ENCODE measurements at places on chromosomes 7 and 10. TPM values are rescaled to one million over a fixed set of nuclear protein-coding genes. Genes with fewer than 3 reads are reported as not detected.

DNA sequence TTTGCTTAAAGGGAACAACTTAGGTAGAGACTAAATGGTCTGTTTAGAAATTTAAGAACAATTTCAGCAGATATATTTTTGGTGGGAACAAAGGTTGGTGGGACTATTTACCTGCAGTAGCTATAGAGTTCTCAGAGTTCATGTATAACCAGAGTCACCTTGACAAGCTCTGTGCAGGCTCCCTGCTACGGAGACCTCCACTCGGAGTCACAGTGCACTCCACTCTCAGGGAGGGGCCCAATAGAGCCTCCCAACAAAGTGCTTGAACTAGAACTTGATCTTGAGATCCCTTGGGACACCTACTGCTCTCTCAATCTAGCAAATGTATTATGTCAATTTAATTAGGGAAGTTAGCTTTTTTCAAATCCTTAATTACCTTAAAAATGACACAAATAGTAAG is 2.3 kb downstream of the MYPN start:
- H3K27me3 ChIP-seq: no peaks in the 10 kb centered on the region
- H3K4me1 ChIP-seq: no peaks in the 10 kb centered on the region
- DNase-seq: no peak
- H3K36me3 ChIP-seq: no peaks in the 10 kb centered on the region
- H3K4me3 ChIP-seq: no peak overlapping the region
- H3K27ac ChIP-seq: no peak overlapping the region

- peaks cover 11% of the 10 kb centered on the region for H3K4me1 ChIP-seq
Measured at GRCh38 chr10:4076983-4077382, 292.0 kb upstream of the KLF6 start.

DNA sequence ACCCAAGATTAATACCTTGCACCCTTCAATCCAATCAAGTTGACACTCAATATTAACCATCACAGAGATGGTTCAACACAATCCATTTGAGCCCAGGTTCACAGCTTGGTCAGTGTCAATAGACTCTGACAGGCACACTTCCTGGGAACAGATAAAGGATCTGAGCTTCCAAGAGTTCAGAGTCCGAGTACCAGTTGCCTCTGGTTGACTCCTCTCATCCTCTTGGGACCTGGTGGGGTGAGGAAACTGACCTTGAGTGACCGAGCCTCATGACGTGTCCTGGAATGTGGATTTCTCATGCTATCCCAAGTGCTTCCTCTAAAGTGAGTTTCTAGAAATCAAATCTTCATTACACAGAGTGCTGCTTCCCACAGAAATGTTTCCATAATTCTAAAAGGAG is 162.0 kb downstream of the CYP26A1 start:
- H3K36me3 ChIP-seq: no peaks in the 10 kb centered on the region
- H3K27me3 ChIP-seq: no peaks in the 10 kb centered on the region
- DNase-seq: no peak

DNA sequence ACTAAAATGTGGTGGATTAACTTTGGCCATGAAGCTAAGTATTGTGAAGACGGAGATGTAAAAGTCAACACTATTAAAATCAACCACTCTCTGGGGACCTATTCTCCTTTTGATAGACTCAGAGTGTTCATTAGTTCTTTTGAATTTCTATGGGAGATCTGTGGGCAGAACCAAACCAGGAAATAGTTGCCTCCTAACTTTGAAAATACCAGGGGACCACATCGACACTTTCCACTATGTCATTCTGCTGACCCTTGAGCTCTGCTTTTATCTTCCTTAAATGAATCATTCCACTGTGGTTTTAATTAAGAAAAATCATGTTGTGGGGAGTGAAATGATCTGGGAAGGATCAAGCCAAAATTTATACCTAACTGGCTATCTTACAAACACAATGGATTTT is 960.5 kb downstream of the GATA3 start:
- H3K4me1 ChIP-seq: no peaks in the 10 kb centered on the region
- no peak overlapping the region for H3K4me3 ChIP-seq
- no peaks in the 10 kb centered on the region for H3K36me3 ChIP-seq
- DNase-seq: no peak
- H3K27me3 ChIP-seq: no peaks in the 10 kb centered on the region

DNA sequence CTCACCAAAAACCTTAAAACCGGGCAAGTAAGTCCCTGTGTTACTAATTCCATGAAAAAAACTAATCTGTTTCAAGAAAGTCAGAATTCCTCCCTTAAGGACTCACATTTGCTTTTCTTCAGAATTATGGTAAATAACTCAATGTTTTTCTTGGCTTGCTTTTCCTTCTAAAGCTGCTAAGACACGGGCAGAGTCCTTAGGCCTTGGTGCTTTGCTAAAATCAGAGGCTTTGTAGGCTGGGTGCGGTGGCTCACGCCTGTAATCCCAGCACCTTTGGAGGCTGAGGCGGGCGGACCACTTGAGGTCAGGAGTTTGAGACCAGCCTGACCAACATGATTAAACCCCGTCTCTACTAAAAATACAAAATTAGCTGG is 32.0 kb downstream of the GNA12 start:
- H3K27ac ChIP-seq: peak overlapping the region; percentile 69
- DNase-seq: no peak

- no peak overlapping the region for H3K4me3 ChIP-seq
- no peaks in the 10 kb centered on the region for H3K27me3 ChIP-seq
- H3K36me3 ChIP-seq: no peaks in the 10 kb centered on the region
- H3K4me1 ChIP-seq: no peaks in the 10 kb centered on the region
Measured at GRCh38 chr10:112239347-112239746, 43.9 kb upstream of the TECTB start.

GRCh38 chr7:28872226-28872625 is 85.9 kb downstream of the TRIL start:
- no peaks in the 10 kb centered on the region for H3K4me1 ChIP-seq
- DNase-seq: no peak
- no peaks in the 10 kb centered on the region for H3K27me3 ChIP-seq
- H3K27ac ChIP-seq: no peak overlapping the region
- H3K4me3 ChIP-seq: no peak overlapping the region
- no peaks in the 10 kb centered on the region for H3K36me3 ChIP-seq

- no peak for DNase-seq
- H3K4me1 ChIP-seq: peaks cover 18% of the 10 kb centered on the region
- no peaks in the 10 kb centered on the region for H3K27me3 ChIP-seq
- H3K4me3 ChIP-seq: no peak overlapping the region
Measured at GRCh38 chr7:12640299-12641096, 46.9 kb upstream of the ARL4A start.

DNA sequence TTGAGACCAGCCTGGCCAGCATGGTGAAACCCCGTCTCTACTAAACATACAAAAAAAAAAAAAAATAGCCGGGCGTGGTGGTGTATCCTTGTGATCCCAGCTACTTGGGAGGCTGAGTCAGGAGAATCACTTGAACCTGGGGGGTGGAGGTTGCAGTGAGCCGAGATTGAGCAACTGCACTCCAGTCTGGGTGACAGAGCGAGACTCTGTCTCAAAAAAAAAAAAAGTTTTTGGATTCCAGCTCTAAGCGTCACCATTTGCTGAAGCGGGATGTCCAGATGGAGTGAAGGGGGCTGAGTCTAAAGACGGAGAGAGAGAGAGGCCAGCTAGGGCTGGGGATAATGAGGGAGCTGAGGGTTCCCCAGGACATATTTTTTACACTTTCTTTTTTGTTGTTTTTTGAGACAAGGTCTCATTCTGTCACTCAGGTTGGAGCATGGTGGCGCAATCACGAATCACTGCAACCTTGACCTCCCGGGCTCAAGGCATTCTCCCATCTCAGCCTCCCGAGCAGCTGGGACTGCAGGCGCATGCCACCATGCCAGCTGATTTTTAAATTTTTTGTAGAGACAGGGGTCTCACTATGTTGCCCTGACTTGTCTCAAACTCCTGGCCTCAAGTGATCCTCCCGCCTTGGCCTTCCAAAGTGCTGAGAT is 9.4 kb upstream of the HK1 start:
- no peaks in the 10 kb centered on the region for H3K27me3 ChIP-seq
- DNase-seq: no peak
- no peak overlapping the region for H3K27ac ChIP-seq
- H3K4me1 ChIP-seq: no peaks in the 10 kb centered on the region
- H3K36me3 ChIP-seq: no peaks in the 10 kb centered on the region

GRCh38 chr10:111077785-111078504 is 1.1 kb downstream of the ADRA2A start:
- H3K36me3 ChIP-seq: no peaks in the 10 kb centered on the region
- H3K27me3 ChIP-seq: no peaks in the 10 kb centered on the region
- H3K27ac ChIP-seq: no peak overlapping the region
- H3K4me3 ChIP-seq: peak overlapping the region; percentile 52
- H3K4me1 ChIP-seq: peaks cover 43% of the 10 kb centered on the region
- no peak for DNase-seq

DNA sequence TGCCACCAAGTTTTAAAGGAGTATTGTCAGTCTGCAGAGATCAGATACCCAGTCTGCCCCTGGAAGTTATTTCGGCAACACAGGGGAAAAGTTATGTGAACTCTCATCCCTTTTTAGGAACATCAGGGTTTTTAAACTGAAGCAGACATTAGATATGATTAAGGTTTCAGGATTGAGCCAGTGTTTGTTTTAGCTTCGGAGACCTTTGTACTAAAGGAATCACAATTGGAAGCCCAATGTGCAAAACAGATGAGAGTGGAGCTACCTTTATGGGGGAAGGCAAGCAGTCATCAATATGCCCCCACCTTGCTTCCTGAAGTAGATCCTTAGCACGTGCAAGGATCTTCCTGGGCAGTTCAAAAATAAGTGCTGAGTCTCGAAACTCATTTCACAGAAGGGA is 39.5 kb downstream of the ETV1 start:
- no peak overlapping the region for H3K27ac ChIP-seq
- no peak overlapping the region for H3K4me3 ChIP-seq
- H3K27me3 ChIP-seq: no peaks in the 10 kb centered on the region
- DNase-seq: no peak

DNA sequence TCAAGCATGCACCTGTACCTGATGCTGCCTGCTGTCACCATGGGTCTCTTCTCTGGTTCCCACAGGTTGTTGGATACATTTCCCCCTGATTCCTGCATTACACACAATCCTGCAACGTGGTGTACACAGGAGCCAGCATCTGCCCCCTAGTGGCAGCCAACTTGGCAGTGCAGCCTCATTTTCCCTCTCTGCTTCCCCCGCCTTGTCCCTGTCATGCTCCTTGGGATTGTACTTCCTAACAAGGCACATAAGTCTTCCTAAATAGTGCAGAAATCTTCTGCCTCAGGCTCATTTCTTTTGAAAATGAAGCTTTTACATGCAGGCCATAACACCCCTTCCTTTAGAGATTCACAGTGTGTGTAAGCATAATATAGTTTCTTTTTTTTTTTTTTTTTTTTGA is 387.5 kb downstream of the CCSER2 start:
- H3K36me3 ChIP-seq: no peaks in the 10 kb centered on the region
- H3K27me3 ChIP-seq: no peaks in the 10 kb centered on the region
- no peaks in the 10 kb centered on the region for H3K4me1 ChIP-seq
- no peak overlapping the region for H3K27ac ChIP-seq
- H3K4me3 ChIP-seq: no peak overlapping the region

GRCh38 chr7:43591558-43592180 is 8.8 kb downstream of the STK17A start:
- DNase-seq: no peak
- H3K36me3 ChIP-seq: no peaks in the 10 kb centered on the region
- no peak overlapping the region for H3K4me3 ChIP-seq
- no peak overlapping the region for H3K27ac ChIP-seq
- peaks cover 63% of the 10 kb centered on the region for H3K4me1 ChIP-seq
- no peaks in the 10 kb centered on the region for H3K27me3 ChIP-seq

DNA sequence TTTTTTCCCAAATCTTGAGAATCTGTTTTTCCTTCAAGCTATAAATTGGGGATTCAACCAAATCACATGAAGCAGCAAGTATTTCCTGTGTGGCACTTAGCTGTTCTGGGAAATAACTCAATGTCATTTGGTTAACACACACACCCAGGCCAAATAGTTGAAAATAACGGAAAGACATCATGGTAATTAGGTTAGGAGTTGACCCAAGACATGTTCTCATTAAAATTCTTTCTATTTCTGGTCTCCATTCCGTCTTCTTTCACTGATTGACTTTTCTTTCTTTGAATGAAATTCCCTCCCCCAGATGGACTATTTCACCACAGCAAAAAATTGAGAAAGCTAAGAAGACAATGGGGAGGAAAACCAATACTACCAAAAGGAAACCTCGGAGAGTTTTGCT is 30.5 kb downstream of the NRP1 start:
- H3K27ac ChIP-seq: no peak overlapping the region
- H3K4me1 ChIP-seq: no peaks in the 10 kb centered on the region
- no peaks in the 10 kb centered on the region for H3K36me3 ChIP-seq
- H3K27me3 ChIP-seq: no peaks in the 10 kb centered on the region
- H3K4me3 ChIP-seq: no peak overlapping the region

GRCh38 chr7:95636140-95636940 is 40.0 kb upstream of the PDK4 start:
- H3K4me1 ChIP-seq: no peaks in the 10 kb centered on the region
- no peaks in the 10 kb centered on the region for H3K27me3 ChIP-seq
- H3K4me3 ChIP-seq: no peak overlapping the region
- DNase-seq: no peak
- no peaks in the 10 kb centered on the region for H3K36me3 ChIP-seq
- H3K27ac ChIP-seq: no peak overlapping the region

DNA sequence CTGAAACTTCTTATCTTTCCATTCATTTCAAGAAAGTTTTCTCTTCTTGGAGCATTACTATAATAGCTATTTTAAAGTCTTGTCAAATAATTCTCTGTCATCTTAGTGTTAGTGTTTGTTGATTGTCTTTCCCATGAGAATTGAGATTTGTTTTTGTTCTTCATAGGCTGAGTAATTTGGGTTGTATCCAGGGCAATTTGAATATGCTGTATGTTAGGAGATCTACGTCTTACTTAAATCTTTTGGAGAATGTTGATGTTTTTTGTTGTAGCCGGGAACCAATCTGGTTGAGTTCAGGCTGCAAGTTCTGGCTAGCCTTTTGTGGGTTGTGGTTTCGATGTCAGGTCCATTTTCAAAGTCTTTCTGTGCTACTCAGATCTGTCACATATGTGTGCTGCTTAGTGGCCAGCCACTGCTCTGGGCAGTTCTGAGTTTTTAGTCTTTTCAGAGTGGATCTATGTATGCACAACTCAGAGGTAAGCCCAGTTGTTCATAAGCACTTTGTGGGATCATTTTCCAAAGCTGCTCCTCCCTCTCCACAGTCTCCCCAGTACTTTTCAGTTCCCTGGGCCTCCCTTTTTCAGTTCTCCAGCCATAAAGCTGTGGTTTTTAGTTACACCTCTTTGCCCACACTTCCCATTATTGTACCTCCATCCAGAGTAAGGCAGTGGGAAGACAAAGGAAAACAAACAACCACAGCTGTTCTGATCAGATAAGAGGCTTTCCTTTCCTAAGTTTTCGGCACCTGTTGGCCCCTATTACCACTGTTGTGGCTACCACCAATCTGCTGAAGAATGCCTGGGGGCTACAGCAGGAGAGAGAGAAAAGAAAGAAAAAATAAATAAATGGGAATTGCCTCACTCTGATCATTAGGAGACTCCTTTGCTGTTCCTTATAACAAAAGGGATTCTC is 4.7 kb upstream of the CCNJ start:
- H3K4me1 ChIP-seq: no peaks in the 10 kb centered on the region
- H3K36me3 ChIP-seq: no peaks in the 10 kb centered on the region
- H3K27me3 ChIP-seq: peaks cover 3% of the 10 kb centered on the region
- H3K4me3 ChIP-seq: no peak overlapping the region
- H3K27ac ChIP-seq: no peak overlapping the region

- H3K4me3 ChIP-seq: no peak overlapping the region
- no peak for DNase-seq
- H3K27ac ChIP-seq: no peak overlapping the region
- H3K27me3 ChIP-seq: no peaks in the 10 kb centered on the region
- H3K36me3 ChIP-seq: no peaks in the 10 kb centered on the region
- no peaks in the 10 kb centered on the region for H3K4me1 ChIP-seq
Measured at GRCh38 chr10:85284778-85285770, 956.7 kb downstream of the CCSER2 start.

EPO gene
- 0.30 TPM for total RNA-seq

CCDC172 gene
- not detected for total RNA-seq

TMEM196 gene
- total RNA-seq: not detected

SPDYE5 gene
- not detected for total RNA-seq

CALN1 gene
- total RNA-seq: not detected

RARRES2 gene
- total RNA-seq: 382 TPM

URGCP gene
- total RNA-seq: 25.7 TPM

BMPR1A gene
- total RNA-seq: 41.4 TPM
